ENCODE measurements at places on chromosomes 11 and 22.

- DNase-seq, result no peak
Observed at GRCh38 chr22:20448630-20449029, 11.0 kb upstream of the SCARF2 start.

DNA sequence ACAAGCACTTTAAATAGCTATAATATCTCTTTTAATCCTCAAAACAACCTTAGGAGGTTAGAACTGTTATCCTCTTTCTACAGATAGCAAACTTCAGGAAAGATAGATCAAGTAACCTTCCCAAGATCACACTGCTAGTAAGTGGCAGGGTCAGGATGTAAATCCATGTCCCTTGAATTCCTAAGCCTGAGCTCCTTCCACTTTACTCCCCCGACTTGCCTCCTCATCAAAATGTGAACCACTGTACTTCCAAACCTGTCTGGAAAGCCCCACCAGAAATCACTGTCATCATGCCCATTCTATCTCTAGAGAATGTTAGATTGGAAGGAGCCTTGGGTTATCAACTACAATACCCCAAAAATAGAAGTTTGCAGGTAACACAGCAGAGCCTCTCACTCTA, 33.7 kb downstream of the ME3 start:
- no peak for DNase-seq

- DNase-seq, result no peak
Observed at GRCh38 chr11:35304386-35304775, 115.0 kb downstream of the SLC1A2 start.

GRCh38 chr11:132704781-132705375, 827.4 kb downstream of the OPCML start:
- DNase-seq, result no peak

- no peak for DNase-seq
Observed at GRCh38 chr11:128155590-128155989, 431.8 kb downstream of the ETS1 start.

DNA sequence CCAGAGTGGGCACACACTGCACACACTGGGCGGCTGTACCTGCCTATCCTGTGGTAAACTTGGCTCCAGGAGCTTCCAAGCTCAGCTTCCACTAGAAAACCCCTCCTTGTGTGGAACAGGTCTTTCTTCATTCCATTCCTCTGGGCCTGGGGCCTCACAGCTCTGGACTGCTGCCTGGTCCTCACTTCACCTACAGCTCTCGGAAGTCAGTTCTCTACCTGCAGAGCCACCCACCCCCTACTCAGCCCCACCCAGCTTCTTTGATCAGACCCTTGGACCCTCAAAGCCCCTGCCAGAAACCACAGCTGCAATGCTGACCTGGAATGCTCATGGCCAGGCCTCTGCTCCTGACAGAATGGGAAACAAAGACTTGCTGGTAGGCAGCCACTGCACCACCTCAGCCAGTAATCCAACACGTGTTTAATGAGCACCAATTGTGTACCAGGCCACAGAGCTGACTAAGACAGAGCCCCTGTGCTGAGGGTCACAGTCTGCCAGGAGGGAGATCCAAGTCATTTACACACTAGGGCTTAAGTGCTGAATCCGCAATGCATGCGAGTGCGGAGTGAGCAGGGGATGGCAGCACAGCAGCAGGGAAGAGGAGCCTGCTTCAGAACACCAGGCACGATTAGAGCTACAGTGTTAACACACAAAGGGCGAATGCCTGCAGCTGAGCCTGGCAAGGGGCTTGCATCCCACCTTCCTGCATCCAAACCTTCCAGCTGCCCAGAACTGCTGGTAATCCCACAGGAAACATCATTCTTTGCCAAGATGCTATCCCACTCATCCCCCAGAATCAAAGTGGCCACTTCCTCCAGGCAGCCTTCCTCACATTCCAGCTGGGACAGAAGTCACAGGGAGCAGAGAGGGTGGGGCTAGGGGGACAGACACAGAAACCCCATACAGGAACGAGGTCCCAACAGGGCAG, 4.6 kb downstream of the GNB1L start:
- DNase-seq, result no peak

GRCh38 chr11:131486100-131486499, 115.7 kb downstream of the NTM start:
- DNase-seq, result no peak

GRCh38 chr11:107446822-107447431, 10.7 kb downstream of the CWF19L2 start:
- no peak for DNase-seq

DNA sequence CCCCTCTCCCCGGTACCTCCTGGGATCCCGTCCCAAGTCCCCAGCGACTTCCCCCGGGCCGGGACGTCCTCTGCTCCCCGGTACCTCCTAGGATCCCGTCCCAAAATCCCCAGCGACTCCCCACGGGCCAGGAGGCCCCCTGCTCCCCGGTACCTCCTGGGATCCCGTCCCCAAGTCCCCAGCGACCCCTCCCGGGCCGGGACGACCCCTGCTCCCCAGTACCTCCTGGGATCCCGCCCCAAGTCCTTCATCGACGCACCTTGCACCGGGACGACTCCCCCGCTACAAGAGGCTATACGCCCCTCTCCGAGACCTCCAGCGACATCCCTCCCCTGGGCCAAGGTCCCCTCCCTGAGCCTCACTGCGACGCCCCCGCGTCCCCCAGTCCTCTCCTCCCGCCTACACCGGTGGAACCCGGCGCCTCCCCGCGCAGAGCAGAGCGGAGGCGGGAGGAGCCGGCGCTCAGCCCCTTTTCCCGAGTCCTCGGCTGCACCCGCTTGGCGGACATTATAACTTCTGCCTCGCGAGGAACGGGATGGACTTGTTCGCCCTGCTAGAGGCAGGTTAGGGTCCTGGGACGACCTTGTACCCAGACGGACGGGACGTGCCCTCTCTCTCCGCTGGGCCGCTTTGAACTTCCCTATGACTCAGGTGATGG, 912 bp downstream of the KREMEN1 start:
- DNase-seq, result no peak

DNA sequence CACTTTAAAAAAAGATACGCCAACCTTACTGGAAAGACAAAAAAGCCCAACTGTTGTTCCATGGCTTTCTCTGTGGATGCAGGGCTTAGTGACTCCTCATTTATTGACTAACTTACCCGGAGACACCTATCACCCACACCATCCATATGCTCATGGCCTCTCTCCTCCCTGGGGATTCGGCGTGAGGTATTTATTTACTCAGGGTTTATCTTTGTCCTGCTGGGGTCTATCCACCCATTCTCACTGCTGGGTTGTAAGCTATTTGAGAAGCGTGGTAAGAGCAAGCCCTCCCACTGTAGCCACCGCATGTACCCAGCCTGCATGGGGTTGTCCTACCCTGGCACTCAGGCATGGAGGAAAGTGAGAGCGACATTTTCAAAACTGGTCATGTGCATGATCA, 93.6 kb downstream of the NELL1 start:
- DNase-seq, result no peak

- no peak for DNase-seq
Observed at GRCh38 chr22:17699696-17700340, 61.3 kb downstream of the BCL2L13 start.

GRCh38 chr11:45388472-45388871, 102.3 kb upstream of the SYT13 start:
- no peak for DNase-seq

Data from effector memory CD4-positive, alpha-beta T cell (primary cell).